GM12891 (cell line): ENCODE measurements at places on chromosomes 7 and 10.

- no peak for DNase-seq
These were observed 247.7 kb upstream of the MGMT start for GRCh38 chr10:129219364-129219763.

DNA sequence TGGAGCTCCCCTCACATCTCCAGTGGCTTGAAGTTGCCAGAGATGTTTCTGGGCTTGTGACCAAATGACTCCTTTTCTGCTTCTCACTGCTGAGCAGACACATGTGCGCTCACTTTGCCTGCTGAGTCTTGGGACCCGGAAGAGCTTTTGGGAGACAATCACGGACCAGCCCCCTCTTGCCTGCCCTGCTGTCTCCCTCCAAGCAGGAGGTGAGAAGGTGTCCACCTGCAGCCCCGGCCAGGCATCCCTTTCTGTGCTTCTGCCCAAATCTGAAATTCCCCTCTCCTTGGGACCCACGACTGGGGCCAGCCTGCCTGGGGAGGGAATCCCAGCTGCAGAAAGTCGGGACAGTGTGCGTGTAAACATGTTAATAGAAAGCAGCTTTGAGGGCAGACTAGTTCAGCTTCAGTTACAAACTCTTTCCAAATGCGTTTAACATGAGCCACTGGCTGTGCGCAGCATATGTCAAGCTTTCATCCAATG lies 31.7 kb downstream of the HTRA1 start:
- no peak for DNase-seq

DNA sequence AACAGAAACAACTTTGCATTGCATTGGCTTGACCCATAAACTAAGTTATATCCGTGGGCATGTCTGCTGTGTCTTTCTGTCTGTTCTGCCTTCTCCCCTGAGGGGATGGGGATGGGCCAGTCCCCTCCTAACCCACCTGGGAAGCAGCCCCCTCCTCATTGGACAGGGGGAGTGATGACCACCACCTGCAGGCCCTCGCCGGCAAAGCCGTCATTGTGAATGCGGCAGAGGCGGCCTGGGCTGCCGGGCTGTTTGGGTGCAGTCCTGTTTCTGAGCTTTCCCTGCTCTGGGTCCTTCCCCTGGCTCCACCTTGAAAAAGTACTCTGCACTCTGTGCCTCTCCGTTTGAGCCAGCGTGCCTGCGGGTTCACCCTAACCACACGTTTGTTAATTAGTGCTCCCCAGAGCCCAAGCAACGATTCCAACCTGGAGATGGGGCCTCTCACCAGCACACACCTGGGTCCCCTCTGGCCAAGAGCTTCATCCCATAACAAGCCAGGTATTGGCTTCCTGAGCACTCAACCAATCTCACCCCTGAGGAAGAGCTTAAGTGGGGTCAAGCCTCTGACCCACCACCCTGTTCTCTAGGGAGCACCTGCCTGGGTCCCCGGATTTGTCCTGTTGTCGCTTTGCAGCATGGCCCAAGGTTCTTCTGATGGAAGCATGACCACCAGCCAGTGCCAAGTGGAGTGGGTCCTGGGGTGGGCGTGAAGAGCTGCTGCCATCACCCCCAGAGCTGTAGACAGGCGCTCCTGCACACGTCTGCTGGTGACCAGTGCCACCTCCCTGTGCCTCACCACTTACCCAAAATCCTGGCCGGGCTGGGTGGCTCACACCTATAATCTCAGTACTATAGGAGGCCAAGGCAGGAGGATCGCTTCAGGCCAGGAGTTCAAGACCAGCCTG lies 39.4 kb upstream of the ZMIZ2 start:
- DNase-seq = no peak

- no peak for DNase-seq
These were observed 26.2 kb downstream of the CCDC3 start for GRCh38 chr10:12975266-12975665.

DNA sequence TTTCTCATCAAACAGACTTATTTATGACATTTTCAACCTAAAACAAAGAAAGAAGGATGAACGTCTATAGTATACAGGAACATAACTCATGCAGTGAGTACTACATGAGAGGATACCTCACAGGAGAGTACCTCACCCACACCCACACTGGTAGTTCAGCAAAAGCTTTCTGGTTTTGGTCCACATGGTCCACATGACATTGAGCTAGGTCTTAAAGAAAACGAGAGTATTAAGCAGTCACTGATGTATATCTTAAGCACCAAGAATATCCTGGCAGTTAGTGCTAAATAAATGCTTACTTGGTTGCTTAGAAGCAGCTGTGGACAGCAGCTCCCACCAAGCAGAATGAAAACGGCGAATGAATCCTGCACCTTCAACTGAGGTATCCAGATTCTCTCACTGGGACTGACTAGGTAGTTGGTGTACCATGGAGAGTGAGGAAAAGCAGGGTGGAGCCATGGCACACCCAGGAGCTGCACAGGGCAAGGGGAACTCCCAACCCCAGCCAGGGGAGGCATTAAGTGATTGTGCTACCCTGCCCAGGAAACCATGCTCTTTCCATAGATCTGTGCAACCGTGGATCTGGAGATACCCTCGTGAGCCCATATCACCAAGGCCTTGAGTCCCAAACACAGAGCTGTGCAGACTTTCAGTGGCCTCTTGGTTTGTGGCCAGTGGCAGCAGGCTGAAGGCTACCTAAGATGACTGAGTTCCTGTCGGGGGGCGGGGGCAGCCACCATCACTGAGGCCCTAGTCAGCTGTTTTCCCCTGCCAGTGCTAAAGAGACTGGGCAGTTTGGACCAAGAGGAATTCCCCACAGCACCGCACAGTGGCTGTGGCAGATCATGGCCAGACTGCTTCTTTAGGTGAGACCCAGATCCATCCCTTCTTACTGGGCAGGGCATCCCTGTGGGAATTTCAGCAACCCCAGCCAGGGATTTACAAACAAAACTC lies 143.4 kb downstream of the SGMS1 start:
- DNase-seq = no peak
